Upper lobe of right lung (tissue), 1 donor: ENCODE measurements at places on chromosomes 3 and 15. TPM values are rescaled to one million over a fixed set of nuclear protein-coding genes. Genes with fewer than 3 reads are reported as not detected.

SHISA5 gene
- 163 TPM for total RNA-seq

FRG2C gene
- total RNA-seq = not detected

ONECUT1 gene
- not detected for total RNA-seq

OR5AC2 gene
- not detected for total RNA-seq

KCNH8 gene
- total RNA-seq = 0.41 TPM

PPM1M gene
- total RNA-seq = 44.0 TPM

WDR6 gene
- total RNA-seq = 172 TPM

DNA sequence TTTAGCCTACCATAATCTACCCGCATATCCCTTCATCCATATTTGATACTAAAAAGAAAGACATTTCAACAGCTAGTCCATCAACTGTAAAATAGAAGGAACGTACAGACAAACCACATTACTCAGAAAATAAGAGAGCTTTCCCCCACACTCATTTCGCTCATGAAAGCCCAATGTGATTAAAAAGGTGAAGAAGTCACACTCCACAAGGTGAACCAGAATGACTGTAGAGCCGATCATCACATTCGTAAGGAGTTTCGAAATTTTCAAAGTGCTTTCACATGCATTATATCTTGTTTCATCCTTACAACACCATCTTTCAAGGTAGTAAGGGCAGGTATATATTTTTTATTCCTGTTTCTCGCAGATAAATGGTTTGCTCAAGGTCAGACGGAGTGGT is 225.3 kb downstream of the FOXP1 start:
- no peak for DNase-seq

DNA sequence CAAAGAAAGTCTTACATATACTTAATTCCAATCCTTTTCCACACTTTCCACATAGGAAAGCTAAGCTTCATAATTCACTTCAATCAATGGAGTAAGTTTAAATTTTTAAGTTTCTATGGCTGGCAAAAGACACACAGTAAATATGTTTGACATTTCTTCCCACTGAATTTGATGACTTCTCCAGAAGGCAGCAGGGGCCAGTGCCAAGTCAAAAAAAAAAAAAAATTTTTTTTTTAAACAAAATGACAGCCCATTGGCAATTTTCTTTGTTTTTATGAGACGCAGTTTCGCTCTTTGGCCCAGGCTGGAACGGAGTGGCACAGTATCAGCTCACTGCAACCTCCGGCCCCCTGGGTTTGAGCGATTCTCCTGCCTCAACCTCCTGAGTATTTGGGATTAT is 28.7 kb downstream of the ATP13A3 start:
- no peak for DNase-seq

DNA sequence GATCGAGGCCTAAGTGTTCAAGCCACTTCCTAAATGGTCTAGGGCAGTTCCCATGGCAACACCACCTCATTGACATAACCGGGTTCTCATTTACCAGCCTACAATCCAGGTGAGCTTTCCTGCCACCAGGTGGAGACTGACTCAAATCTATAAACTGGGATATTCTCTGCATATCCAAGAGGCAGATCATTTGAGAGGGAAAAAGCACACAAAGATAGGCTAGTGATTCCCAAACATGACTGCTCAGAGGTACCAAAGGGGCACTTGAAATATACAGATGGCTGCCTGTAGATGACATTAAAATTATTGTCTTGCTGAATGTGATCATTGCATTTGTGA is 141.3 kb upstream of the PROK2 start:
- no peak for DNase-seq

DNA sequence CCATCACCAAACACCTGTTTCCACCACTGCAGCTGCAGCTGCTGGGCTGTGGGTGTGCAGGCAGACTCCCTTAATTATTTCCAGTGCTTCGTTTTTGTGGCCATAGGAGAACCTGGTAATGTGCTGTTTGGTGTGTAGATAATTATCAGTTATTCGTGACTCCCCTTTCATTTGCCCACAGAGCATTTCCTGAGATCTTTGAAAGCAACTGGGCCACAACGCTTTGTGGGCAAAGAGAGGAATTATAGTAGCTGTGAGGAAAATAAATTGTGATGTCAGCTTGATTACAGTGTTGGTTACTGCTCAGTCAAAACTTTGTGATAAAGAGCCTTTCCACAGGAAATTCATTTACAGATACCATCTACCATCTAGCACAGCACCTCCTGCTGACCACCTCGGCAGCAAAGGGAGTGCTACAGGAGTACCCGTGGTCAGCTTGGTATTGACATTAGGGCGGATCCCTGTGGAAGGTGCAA is 193.3 kb upstream of the SLCO3A1 start:
- DNase-seq = no peak

DNA sequence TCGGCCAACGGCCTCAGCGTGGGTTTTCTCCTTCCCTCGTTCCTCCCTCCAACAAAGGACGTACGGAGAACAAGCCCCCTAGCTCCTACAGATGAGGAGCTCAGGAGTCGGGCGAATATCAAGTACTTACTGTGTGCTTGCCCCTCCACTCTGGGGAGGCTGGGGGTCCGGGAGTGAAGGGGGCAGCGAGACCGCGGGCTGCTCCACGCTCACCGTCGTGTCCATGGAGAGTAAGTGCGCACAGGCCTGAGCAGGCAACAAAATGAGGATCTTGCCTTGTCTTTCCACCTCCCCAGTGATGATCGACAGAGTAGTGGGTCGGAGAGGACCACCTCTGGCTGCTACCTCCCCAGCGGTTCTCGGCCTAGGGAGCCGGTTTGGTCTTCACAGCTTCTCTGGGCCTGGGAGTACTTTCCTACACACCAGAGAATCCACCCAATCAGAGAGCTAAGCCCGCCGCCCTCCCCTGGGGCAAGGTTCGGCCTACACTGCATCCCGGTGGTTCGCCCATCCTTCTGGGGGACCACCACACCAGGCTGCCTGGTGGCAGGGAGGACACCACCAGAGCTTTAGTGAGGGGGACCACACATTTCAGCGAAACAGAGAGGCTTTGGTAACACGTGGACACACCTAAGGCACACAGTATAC is 603 bp upstream of the TRANK1 start:
- no peak for DNase-seq

GRCh38 chr3:125654526-125654925 is 59.2 kb upstream of the OSBPL11 start:
- no peak for DNase-seq

DNA sequence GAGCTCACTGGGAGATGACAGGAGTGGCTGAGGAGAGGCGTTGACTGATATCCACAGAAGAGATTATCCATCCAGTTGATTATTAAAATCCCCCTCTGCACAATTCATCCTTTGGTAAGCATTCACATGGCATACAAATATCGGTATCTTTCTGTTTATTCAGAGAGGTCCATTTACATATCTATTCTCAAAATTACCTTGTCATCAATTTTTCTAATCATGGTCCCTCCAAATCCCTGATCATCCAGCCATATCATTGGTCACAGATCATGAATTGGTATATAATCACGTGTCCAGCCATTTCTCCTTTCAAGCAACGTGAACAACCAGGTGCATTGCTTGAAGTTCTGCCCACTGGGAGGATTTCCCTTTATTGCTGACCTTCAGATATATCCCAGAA is 1321.0 kb downstream of the ROBO2 start:
- DNase-seq = no peak

DNA sequence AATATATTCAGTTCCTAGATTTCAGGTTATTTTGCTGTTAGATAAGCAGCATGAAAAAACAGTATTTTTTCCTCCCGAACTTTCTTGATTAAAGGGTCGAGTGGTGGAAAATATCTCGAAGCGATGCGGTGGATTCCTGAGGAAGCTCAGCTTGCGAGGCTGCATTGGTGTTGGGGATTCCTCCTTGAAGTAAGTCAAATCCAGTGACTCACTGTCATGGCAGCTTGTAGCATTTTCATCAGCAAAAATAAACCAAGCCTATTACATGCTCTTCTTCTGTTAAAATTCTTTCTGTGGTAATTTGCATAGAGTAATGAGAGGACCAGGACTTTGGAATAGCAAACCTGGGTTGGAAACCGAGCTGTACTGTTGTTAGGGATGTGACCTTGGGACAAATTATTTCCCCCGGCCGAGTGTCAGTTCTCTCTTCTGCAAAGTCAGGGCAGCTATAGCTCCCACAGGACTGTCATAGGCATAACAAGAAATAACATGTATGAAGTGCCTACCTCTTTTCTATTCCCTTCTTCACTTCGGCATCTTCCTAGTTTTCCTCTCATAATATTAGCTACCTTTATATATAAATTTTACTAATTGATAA is 75.6 kb downstream of the UBP1 start:
- no peak for DNase-seq

DNA sequence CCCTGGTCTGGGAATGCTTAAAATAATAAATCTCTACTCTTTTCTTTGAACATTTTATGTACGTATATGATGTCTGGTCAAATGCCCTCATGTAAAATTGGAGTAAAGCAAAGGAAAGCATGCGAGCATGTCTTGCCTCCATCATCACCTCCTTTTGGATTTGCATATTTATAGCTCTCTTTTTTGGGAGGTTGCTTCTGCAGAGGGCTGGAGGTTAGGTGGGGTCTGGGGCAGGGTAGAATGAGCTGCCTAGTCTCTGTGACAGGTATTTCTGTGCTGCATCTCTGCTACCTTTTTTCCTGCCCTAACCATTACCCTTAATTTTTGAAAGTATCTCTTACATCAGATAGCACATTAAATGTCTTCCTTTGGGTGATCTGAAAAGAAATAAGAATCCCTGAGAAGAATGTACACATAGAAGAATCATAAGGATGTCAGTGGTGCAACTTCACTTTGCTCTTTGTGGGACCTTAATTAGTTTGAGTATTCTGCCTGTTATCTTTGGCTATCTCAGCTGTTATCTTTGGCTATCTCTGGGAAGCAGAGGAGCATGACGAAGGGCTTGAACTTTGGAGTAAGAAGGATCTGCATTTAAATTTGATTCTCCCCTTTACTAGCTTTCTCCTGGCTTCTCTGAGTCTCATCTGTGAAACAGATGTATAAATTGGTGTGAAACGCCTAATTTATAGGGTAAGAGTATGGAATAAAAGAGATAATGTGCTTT is 40.2 kb downstream of the PPM1L start:
- no peak for DNase-seq

GRCh38 chr3:12351145-12351544 is 62.3 kb downstream of the PPARG start:
- no peak for DNase-seq

DNA sequence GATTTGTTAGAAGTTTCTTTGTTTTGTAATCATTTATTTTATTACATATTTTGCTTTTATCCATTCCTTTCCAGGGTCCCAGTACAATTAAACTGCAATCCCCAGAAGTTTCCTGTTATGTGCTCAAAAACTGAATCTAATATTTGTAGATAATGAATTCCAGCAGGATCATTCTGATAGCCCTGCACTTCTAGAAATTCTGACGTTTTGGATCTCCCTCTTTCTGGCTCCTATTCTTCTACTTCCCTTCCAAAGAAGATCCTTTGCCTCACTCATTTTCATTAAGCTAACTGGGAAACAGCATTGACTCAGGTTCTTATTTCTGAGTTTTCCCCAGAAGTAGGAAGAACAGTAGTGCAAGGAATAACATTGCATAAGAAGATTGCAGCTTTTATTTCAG is 9.9 kb downstream of the P3H2 start:
- DNase-seq = no peak

- DNase-seq = no peak
These were observed 115.3 kb downstream of the MECOM start for GRCh38 chr3:169548194-169548593.

- DNase-seq = no peak
These were observed 199.2 kb upstream of the TPM1 start for GRCh38 chr15:62843311-62843710.

DNA sequence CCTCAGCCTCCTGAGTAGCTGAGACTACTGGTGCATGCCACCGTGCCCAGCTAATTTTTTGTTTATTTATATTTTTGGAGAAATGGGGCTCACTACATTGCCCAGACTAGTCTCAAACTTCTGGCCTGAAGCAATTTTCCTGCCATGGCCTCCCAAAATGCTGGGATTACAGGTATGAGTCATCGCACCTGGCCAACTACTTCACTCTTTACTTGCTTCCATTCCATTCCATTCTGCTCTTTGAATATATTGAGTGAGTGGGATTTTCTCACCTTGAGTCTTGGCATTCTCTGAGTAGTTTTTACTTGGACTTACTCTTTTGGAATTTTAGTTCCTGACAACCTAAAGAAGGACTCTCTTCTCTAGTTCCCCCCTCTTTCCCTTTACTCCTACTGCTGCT is 93.8 kb upstream of the UNC13C start:
- DNase-seq = no peak

GRCh38 chr15:35486296-35486695 is 59.7 kb downstream of the DPH6 start:
- DNase-seq = no peak

- no peak for DNase-seq
These were observed 78.3 kb upstream of the PPP2R3A start for GRCh38 chr3:135887220-135887619.

- DNase-seq = no peak
These were observed 63.1 kb downstream of the EIF4E3 start for GRCh38 chr3:71662056-71662455.

DNA sequence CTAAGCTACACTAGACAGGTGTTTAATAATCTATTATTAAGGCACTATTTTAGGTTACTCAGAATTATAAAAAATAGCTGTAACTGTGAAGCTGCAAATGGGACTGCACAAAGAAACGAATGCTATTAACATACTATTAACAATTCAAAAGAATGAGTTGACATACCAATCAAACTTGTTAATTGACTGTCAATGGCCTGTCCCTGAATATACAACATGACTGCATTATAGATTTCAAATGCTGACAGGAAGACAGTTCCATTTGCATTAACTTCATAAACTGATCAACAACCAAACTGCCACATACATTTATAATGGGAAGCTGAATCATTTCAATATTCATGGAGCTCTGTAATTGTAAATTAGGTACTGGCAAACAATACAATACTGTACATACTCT is 169.0 kb upstream of the NANOGP8 start:
- no peak for DNase-seq

DNA sequence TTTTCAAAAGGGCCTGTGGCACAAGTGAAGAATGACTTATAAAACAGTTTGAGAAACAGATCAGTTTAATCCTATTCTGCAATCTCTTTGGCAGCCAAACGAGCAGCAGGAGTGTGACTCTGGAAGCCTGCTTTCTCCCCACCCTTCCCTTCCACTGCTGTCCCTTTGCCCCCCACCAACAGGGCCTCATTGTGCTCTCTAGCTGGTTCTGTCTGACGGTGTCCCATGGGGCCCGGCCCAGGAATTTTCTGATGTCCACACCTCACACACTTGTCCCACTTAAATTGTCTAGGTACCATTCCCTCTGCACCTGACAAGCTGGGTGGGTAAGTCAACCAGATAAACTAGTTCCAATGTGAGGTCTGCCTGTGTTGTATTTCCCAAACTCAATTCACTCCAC is 16.4 kb downstream of the SLCO2A1 start:
- DNase-seq = no peak

GRCh38 chr3:182500289-182500688 is 293.0 kb upstream of the ATP11B start:
- DNase-seq = no peak

GRCh38 chr3:16484216-16484615 is 29.3 kb downstream of the RFTN1 start:
- DNase-seq = no peak

GRCh38 chr3:156131241-156131640 is 10.9 kb downstream of the KCNAB1 start:
- DNase-seq = no peak
